HFFc6 (cell line): ENCODE measurements at places on chromosomes 3 and 15. TPM values are rescaled to one million over a fixed set of nuclear protein-coding genes. Genes with fewer than 3 reads are reported as not detected.

TMEM207 gene
- total RNA-seq: not detected in 3 replicates

- DNase-seq: no peak
These were observed 488.3 kb upstream of the GOLIM4 start for GRCh38 chr3:168583977-168584376.

- no peak for DNase-seq
These were observed 18.1 kb downstream of the CRABP1 start for GRCh38 chr15:78358102-78358870.

DNA sequence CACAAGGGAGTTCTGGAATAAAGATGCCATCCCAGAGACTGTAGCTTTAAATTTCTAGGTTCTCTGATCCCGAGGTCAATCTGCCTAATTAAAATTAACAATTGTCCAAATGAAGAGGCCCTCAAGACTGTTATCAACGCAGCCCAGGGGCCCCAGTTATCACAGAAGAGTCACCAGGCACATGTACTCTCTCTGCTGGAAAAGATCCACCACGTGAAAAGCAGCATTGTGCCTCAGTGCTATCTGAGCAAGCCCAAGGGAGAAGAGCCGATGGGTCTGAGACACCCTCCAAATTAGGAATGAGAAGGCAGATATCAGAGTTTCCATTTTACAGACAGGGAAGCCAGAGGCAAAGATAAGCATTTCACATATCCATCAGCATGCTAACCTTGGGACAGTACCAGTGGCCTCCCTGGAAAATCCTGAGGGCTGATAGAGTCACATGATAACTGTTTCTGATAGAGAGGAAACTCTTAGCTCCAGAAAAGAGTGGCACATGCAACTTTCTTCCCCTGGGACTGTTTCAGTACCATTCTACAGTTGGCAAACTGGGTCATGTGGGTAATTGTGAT lies 55.5 kb downstream of the ITGB5 start:
- no peak for DNase-seq

GRCh38 chr15:32830241-32830640 lies 112.4 kb downstream of the GREM1 start:
- DNase-seq: no peak

DNA sequence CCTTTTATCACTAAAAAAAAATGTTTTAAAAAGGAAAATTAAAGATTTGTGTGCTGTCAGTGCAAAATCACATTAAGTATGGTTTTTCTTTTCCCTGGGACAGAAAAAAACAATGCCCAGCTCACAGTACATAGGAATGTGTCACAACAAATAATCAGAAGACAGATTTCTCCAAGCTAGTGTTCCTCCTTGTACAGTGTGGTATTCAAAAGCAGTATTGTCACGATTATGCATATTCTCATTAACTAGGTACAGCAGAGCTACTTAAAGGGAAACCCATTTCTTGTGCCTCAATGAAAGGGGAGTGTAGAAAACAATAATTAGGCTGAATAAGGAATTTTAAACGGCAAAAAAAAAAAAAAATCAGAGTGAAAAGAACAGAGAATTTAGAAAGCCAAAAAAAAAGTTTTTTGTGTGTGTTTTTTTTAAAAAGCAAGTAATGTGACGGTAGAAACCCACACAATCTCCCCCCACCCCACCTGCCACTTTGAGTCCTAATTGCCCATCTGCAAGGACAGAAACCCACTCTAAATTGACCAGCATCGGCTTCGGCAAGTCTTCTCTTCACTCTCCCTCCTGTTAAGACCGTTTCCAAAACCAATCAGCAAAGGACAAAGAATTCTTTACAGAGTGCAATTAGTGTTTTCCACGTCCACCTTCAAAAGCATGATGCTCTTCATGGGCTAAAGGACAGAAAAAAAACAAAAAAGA lies 41.0 kb downstream of the EIF4E3 start:
- DNase-seq: no peak

- no peak for DNase-seq
These were observed 20.7 kb upstream of the GOLGA6C start for GRCh38 chr15:75237316-75237982.

DNA sequence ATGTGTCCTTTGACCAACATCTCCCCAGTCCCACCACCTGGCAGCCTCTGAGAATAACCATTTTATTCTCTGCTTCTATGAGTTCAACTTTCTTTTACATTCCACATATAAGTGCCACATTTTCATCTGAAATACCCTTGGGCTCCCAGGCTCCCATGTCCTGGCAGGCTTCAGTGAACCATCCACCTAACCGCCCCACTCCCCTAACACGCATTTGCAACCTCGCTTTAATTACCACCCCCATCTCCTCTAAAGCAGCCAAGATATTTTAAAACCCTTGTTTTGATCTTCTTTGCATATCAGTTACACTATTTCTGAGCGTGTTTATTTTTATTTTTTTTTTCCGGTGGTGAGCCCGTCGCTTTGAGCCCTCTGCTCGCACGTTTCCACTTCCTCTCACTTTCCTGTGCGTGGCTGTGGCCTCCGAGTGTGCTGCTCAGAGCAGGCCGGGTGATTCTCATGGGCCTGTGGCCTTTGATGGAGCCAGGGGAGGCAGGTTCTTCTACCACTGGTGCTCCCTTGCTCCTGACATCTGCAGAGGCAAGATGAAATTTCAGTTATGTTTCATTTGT lies 195.4 kb upstream of the LPP start:
- DNase-seq: no peak

MLF1 gene
- total RNA-seq: 1.5 to 3.0 TPM (median 1.9 TPM) in 3 replicates

LHFPL4 gene
- total RNA-seq: not detected in 2 replicates

TP53BP1 gene
- 45.4 to 48.8 TPM (median 45.6 TPM) in 3 replicates for total RNA-seq

- no peak for DNase-seq
These were observed 35.9 kb downstream of the PRKCI start for GRCh38 chr3:170258105-170258487.

GRCh38 chr3:24119321-24119751 lies 174.2 kb downstream of the NR1D2 start:
- DNase-seq: peak; percentile 38

DNA sequence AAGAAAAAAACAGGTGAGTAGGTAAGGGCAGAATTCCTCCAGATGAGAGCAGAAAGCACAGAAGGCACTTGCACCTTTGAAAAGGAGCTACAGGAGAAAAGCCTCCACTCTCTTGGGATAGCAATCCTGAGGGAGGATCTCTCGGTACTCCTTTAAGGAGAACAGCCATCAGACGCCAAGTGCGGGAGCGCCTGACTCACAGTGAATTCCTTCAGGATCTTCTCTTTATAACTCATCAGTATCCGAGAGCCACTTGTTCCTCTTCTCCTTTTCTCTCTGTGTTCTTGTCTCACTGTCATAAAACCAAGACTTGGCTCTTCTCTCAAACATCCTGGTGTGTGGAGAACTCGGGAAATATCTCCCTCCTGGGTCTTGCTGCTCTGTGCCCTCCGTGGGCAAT lies 10.1 kb upstream of the GOLGA8J start:
- DNase-seq: peak; percentile 23

DNA sequence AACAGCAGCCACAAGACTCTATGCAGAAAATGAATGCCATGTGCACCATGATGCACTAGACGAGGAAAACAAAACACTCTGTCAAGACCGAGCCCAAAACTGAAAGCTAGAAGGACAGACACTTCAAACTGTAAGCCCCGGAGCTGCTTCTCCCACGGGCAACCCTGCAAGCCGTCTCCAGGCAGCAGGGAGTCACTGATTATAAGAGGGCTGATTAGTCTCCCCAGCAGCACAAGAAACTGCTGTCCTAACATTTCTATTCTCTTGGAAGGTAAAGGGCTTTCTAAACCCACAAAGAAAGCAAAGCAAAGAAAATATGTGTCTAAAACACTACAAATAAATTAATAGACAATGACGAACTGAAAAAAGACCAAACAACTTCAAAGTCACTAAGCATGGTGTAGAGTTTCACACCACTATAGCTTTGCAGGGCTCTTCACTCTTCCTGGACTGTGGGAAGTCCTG lies 15.5 kb downstream of the TBC1D2B start:
- DNase-seq: peak; percentile 39

GRCh38 chr3:61841111-61841845 lies 279.9 kb downstream of the PTPRG start:
- no peak for DNase-seq

ABHD14A gene
- 11.1 and 12.4 TPM in 2 replicates for total RNA-seq

DNA sequence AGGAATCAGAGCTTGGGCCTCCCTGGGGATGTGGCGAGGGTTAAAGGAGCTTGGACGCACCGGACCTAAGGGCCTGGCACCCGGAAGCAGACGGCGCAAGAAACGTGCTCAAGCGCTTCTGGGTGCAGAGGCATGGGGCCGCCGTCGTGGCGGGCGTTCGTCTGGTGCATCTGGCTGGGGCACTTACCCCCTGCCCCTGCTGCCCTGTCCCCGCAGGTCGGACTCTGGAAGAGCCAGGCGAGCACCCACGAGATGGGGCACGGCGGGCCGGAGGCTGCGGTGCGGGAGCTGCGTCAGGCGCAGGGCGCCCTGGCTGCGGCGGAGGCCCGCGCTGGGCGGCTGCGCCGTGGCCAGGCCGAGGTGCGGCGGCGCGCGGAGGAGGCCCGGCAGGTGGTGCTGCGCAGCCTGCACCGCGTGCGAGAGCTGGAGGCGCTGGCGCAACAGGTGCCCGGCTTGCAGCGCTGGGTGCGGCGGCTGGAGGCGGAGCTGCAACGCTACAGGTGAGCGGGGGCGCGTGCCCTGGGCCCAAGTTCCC lies 2.5 kb downstream of the EFCC1 start:
- no peak for DNase-seq

GRCh38 chr3:39748002-39748401 lies 61.4 kb upstream of the MYRIP start:
- DNase-seq: no peak

RASGRP1 gene
- total RNA-seq: 0.31 to 0.83 TPM (median 0.47 TPM) in 3 replicates

- no peak for DNase-seq
These were observed at the start of gene CAMP for GRCh38 chr3:48222616-48223513. CAMP (plus strand) TSS chr3:48223495; CDS start chr3:48223512, 17 bp downstream.

- DNase-seq: no peak
These were observed 234.2 kb downstream of the TBC1D5 start for GRCh38 chr3:17508180-17508752.

SLC2A2 gene
- total RNA-seq: not detected in 3 replicates

GRCh38 chr3:134064081-134064480 lies 34.4 kb upstream of the SLCO2A1 start:
- no peak for DNase-seq

TTLL3 gene
- 15.0 to 15.4 TPM (median 15.1 TPM) in 3 replicates for total RNA-seq

GRCh38 chr15:42157981-42158765 lies 1.7 kb upstream of the PLA2G4F start:
- DNase-seq: no peak
